ENCODE measurements at places on chromosomes 5 and 9.

GRCh38 chr9:123070198-123070597 lies 36.7 kb downstream of the GPR21 start:
- no peak for DNase-seq

- no peak for DNase-seq
These were observed 19.4 kb upstream of the LRRC14B start for GRCh38 chr5:171801-172331.

GRCh38 chr5:31845361-31845760 lies 206.4 kb downstream of the PDZD2 start:
- DNase-seq = no peak

- no peak for DNase-seq
These were observed 134.1 kb upstream of the ZNF462 start for GRCh38 chr9:106728860-106729259.

DNA sequence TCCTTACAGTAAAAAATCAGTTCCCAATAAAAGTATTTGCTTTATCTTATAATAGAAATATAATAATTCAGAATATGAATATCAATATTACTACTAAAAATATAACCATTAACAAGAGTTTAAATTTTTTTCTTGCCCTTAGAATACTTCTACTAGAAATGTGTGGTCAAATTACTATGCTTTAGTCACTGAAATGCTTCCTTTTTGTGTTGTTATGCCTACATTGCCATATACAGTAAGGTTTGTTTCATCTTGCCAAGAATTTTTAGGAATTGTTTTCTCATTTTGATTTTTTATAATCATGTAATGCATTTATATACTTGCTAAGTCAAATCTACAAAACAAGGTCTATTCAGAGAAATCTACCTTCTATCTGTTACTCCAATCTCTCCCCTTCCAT lies 181.7 kb downstream of the CDK5RAP2 start:
- DNase-seq = no peak

GRCh38 chr9:113973226-113973625 lies 97.1 kb downstream of the ZNF618 start:
- no peak for DNase-seq

- DNase-seq = no peak
These were observed 6.3 kb downstream of the NR2F1 start for GRCh38 chr5:93589152-93589828.

- no peak for DNase-seq
These were observed 738.2 kb downstream of the SEMA5A start for GRCh38 chr5:8807636-8808035.

- no peak for DNase-seq
These were observed 14.3 kb downstream of the VCAN start for GRCh38 chr5:83485842-83486241.

DNA sequence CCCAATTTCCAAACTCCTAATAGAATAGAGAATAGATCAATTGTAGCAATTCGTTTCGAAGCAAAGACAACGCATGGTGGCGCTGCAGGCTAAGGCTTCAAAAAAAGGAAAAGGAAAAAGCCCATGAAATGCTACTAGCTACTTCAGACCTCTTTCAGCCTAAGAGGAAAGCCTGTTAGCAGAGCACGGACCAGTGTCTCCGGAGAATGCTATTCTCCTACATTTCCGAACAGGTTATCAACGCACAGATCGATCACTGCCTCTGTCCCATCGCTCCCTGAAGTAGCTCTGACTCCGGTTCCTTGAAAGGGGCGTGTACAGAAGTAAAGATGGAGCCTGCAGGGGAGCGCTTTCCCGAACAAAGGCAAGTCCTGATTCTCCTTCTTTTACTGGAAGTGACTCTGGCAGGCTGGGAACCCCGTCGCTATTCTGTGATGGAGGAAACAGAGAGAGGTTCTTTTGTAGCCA lies at the start of gene PCDHB15:
Gene PCDHB15 (plus strand): TSS at position 146 of the 468 bp plus-strand sequence. CDS start 184 bp downstream, at position 330.
- DNase-seq = no peak

DNA sequence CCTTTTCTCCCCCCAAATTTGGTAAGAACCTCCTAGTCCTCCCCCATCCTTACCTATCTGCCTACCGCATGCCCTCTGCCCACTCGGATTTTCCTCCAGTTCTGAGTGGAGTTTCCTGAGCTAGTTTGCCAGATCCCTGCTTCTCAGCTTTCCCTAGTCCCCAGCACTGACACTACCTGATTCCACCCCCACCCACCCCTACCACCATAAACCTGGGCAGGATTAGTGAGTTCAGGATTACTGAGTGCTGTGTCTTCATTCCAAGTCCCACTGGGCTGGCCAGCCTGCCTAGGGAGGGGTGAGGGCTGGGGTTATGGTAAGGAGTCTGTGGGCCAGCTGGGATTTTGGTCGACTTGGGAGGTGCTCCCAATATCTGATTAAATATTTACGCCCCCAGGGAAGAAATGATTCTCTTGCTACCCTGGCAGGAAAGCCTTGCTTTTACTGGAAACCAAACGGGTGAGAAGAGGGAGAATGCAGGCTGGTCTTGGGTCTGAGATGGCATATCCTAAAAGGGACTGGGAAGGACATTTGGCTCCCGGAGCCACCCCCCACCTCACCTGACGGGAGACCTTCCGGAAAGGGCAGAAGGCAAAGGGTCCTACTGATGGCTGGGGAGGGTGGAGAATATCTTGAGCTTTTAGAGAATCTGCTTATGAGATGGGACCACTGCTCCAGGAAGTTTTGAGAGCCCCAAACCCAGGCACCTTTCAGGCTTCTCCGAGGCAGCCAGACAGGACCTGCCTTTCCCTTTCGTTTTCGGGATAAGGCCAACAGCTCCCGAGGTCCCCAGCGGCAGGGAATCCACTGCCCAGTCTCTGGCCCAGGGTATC lies 3.7 kb downstream of the PITX1 start:
- DNase-seq = no peak

GRCh38 chr5:157175071-157175612 lies 5.5 kb upstream of the ITK start:
- DNase-seq = no peak

GRCh38 chr9:101399643-101399970 lies 956 bp downstream of the ZNF189 start:
- no peak for DNase-seq

GRCh38 chr9:25804856-25805255 lies 126.6 kb upstream of the TUSC1 start:
- DNase-seq = no peak

DNA sequence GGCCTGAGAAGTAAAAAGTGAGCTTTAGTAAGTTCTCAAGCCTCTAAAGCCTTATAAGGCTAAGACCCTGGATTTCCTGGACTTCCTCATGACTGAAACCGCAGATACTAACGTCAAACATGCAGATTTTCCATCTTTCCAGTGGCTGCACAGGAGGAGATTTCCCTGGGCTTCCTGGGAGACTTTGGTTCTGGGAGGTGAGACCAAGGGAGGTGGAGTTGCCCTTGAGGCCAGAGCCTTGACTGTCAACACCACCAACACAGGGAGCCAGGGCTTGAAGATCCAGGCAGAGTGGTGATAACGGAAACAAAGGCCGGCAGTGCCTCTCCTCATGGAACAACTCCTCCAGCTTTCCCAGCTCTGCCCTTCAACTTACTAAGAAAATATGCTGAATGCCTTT lies 144.7 kb upstream of the LRRTM2 start:
- DNase-seq = no peak

GRCh38 chr5:81794226-81794625 lies 43.3 kb upstream of the SSBP2 start:
- no peak for DNase-seq

DNA sequence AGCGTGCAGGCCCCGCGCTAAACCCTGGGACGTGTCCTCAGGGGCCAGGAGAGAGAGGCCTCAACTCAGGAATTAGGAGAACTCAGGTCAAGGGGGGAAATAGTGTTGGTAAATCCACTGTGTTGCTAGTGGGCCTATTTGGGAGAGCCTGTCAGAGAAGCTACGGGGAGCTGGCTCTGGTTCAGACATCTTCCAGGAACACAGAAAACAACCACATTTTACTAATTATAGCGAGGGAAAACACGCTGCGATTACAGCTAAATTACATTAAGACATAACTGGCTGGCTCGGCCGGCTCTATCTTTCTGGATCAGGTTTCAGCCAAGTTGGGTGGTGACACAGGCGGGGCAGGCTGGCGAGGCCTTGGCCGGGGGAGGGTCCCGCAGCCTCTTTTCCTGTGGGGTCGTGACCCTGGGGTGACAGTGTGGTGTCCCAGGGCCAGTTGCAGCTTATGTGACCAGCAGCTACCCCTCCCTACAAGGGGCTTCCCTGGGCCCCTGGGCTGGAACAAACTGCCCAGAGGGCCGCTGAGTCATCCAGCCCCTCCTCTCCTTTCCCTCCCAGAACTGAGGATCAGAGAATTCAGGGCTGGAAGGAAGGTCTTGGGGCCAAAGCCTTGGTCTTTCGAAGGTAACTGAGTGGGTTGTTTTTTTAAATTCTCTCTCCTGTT lies 75.1 kb downstream of the FGF18 start:
- peak; percentile 42 for DNase-seq

GRCh38 chr9:27460226-27461023 lies 63.7 kb upstream of the IFNK start:
- DNase-seq = no peak

GRCh38 chr5:35194635-35195471 lies 35.4 kb downstream of the PRLR start:
- DNase-seq = no peak

DNA sequence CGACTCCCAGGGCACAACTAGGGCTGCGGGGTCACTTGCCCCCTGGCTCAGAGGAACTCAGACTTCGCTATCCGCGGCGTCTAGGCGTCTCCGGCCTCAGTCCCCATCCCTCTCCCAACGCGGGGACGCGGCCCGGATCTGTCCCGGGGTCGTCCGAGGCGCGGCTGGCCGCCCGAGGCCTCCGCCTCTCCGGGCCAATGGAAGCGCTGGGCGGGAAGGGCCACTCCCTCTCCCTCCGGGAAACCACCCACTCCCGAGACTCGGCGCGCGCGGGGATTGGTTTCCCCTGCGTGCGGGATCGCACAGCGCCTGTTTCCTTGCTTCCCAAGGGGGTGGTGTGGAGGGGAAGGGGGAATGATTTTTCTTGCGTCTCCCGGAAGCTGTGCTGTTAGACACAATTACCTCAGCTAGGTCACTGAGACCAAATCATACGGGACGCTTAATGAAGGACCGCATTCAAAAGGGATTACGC lies 38.3 kb downstream of the NR2F1 start:
- DNase-seq = no peak

DNA sequence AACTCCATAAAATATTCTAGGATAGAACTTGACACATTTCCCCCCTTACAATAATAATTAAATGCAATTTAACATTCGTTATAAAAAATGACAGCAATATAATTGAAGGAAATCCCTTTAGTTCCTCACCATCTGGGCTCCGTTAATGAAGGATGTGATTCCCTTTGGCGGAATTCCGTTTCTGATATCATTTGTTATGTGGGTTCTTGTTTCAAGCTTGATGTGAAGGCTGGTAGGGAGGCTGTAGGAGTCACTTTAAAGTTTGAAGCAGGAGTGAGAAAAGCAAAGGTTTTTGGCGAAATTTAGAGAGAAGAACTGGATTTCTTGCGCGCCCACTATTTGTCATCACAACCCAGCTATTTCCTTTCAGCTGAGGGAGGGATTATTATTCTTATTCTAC lies 4.0 kb downstream of the RGS7BP start:
- DNase-seq = no peak

GRCh38 chr9:136361047-136361753 lies 2.3 kb downstream of the DNLZ start:
- no peak for DNase-seq

- DNase-seq = no peak
These were observed 1.5 kb downstream of the WHRN start for GRCh38 chr9:114503522-114504340.

GRCh38 chr9:121399883-121400607 lies 30.0 kb upstream of the STOM start:
- DNase-seq = peak; percentile 29

All from kidney epithelial cell (primary cell).